ENCODE measurements at places on chromosomes 12 and 14.

GRCh38 chr14:33842299-33842698 is 108.6 kb downstream of the EGLN3 start:
- no peak for DNase-seq

GRCh38 chr14:90003526-90004307 is 48.0 kb downstream of the TDP1 start:
- DNase-seq: no peak

- DNase-seq: no peak
These were observed 584.1 kb downstream of the VRK1 start for GRCh38 chr14:97381309-97381708.

DNA sequence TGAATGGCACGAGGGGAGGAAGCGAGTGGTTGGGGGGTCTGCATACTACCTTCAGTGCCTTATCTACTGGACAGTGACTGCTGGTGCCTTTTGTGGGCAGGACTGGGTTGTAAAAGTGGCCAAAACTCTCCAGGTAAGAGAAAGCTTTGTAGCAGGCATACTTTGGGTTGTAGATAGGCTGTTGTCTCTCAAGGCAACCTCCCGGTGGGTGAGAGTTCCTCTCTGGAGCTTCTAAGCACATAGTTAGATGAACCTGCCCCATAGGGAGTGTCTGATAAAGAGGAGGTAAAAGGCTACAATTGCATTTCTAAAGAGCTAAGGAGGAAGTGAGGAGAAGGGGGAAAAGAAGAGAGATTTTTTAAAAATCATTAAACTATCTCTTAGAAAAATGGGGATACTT is 4.2 kb upstream of the DAD1 start:
- no peak for DNase-seq

DNA sequence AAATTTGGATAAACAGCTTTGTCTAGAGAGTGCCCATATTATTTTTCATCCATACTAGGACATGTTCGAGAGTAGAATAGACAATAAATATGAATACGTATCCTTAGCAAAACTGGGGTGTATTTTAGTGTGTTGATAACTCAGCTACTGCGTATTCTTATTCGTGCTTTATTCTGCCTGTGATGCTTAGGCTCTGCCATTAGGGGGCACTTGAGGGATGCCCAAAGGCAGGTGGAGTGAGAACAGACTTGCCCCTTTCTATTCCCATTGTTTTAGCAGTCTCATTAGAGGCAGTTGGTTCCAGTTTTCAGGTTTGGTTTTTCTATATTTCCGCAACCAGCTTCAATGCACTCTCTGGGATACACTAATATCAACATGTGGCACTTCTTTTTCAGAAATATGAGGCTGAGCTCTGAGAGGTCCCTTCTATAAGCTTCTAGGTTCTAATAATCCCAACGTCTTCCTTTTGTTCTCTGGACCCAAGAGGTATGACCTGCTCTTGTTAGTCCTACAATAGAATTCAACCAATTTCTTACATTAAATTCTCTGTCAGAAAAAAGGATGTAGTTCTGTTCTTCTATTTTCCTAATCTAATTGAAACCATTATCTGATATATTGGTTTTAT is 985.7 kb upstream of the FBXO33 start:
- peak; percentile 8 for DNase-seq

- no peak for DNase-seq
These were observed 20.1 kb upstream of the TMED10 start for GRCh38 chr14:75196468-75196867.

DNA sequence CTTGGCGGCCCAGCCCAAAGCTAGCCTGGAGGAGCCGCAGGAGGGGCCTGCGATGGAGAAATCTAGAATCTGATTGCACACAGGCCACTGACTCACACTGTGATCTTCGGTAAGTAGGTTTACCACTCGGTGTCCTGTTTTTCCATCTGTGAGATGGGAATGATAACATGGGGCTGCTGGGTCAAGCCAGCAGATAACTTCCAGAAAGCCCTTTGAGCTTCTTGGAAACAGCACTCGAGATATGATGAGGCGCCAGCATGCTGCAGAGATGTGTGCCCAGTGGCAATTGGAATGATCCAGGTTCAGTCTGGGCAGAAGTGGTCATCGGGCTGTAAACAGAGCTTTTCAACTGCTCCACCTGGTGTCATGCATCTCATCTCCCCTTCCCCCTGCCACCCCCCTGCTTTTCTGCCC is 771.3 kb upstream of the TBX3 start:
- no peak for DNase-seq

DNA sequence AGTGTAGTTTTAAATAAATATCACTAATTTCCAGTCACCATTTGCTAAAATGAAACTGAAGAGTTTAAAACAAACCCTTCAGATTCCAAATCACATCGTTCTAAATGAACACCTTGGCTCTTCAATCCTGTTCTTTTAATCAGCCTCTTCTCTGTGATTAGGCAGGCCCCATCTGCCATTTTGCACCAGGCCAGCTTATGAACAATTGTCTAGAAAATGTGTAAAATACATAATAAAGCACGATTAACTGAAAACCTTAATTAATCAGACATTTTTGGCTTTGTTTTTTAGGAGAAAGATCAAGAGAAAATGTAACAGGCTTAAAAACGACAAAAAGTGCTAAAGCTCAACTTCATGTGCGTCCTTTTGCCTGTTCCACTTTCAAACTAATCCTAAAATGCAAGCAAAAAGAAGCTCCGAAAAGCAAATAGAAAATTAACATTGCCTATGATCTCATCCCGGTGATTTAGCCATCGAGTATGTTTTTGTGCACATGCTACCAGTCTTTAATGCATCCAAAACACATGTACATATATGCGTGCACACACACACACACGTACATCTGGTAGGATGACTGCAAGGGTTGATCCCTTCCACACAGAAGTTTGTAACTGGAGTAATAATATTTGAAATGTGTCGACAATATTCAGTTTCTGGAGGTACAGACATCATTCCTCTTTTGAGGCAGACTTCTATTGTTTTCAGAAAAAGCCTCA is 288.6 kb downstream of the FOXN3 start:
- DNase-seq: no peak

DNA sequence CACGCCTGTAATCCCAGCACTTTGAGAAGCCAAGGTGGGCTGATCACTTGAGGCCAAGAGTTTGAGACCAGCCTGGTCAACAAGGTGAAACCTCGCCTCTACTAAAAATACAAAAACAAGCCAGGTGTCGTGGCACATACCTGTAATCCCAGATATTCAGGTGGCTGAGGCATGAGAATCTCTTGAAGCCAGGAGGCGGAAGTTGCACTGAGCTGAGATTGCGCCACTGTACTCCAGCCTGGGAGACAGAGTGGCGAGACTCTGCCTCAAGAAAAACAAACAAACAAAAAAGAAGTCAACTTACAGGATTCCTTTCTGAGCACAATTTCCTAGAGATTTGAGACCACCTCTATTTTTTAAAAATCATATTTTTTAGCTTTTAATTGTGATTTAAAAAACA is 45.3 kb downstream of the DGLUCY start:
- DNase-seq: no peak

GRCh38 chr14:93047157-93047556 is 68.6 kb downstream of the ITPK1 start:
- DNase-seq: no peak

GRCh38 chr12:116184763-116185162 is 92.7 kb downstream of the MED13L start:
- no peak for DNase-seq
